Activated CD4-positive, CD25-positive, alpha-beta regulatory T cell (primary cell): ENCODE measurements at places on chromosomes 5 and 9.

DNA sequence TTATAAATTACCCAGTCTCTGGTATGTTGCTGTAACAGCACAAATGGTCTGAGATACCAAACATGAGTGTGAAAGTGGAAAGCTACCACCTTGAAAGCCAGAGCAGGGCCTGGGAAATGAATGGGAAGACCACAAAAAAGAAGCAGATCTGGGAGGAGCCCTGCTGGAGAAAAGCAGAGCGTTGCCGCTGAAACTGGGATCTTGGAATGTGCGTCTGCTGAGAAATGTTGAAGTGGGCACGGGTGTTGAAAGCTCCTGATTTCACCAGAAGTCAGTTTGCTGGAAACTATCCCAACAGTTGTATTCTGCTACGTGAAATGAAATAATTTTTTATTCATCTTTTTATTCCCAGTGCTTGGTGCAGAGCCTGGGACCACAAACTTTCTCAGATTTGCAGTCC, 40.0 kb downstream of the NUDT12 start:
- DNase-seq, result no peak

- DNase-seq, result no peak
These were observed 214.3 kb upstream of the GRIA1 start for GRCh38 chr5:153276151-153276550.

GRCh38 chr5:143231416-143231815, 172.1 kb downstream of the NR3C1 start:
- DNase-seq, result no peak

DNA sequence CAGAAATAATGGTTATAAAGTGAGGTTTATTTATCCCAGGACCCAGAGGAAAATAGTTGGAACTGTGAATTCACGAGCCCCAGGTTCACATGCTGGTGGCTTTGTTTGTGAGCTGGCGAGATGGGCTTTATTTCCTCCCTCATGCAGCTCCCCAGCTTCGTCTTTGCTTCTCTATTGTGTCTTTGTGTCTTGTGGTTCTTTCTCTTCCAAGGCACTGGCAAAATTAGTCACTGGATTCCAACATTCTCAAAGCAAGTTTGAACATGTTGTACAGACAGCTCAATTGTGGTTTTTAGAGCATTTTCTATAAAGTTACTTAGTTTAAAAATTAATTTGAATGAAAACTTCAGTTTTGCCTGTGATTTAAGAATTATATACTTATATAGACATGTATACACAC, 7.2 kb downstream of the NDUFS6 start:
- DNase-seq, result no peak

DNA sequence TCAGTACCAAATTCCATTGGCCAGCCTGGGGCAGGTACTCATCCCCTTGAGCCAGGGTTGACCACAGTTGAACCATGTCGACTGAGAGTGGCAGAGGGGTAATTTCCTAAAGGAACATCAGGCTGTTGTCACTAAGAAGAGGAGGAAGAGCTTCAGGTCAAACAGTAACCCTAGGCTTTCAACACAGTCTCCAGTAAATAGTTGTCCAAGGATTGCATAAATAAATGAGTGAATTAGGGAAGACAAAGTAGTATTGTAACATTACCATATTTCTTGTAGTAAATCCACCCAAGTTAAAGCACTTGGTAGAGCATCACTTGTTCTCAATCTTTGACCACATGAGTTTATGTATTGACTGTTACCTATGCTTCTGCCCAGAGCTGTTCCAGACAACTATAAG, 7.4 kb downstream of the PSAT1 start:
- DNase-seq, result no peak

GRCh38 chr9:33227741-33228140, 12.2 kb upstream of the SPINK4 start:
- no peak for DNase-seq

GRCh38 chr5:54695198-54695966, 177.8 kb downstream of the SNX18 start:
- no peak for DNase-seq

GRCh38 chr9:112377684-112378327, 2.1 kb upstream of the HSDL2 start:
- no peak for DNase-seq

- no peak for DNase-seq
These were observed 18.7 kb downstream of the ELL2 start for GRCh38 chr5:95942968-95943367.

- no peak for DNase-seq
These were observed 106.1 kb downstream of the UBAP2 start for GRCh38 chr9:33942471-33943083.

GRCh38 chr9:36113999-36114398, 22.5 kb upstream of the GLIPR2 start:
- no peak for DNase-seq

DNA sequence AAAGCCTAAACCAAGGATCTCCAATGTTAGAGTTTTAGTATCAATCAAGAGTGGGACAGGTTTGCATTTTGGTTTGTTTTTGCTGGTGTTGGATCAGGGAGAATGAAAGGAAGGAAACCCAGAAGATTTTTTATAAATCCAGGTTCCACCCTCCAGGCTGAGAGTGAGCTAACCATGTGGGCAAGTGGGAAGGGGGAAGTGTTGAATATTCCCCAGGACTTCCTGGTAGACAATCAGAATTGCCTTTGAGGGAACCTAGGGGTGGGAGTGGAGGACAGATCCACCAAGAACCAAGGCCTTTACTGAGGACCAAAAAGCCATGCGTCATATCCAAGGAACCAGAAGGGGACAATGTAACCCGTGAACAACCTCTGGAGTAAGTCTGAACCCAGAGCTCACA, 33.5 kb upstream of the PIK3R1 start:
- no peak for DNase-seq

- no peak for DNase-seq
These were observed 20.5 kb upstream of the TTLL11 start for GRCh38 chr9:122113574-122113973.

- DNase-seq, result no peak
These were observed 7.5 kb downstream of the TRIM41 start for GRCh38 chr5:181230551-181230950.

DNA sequence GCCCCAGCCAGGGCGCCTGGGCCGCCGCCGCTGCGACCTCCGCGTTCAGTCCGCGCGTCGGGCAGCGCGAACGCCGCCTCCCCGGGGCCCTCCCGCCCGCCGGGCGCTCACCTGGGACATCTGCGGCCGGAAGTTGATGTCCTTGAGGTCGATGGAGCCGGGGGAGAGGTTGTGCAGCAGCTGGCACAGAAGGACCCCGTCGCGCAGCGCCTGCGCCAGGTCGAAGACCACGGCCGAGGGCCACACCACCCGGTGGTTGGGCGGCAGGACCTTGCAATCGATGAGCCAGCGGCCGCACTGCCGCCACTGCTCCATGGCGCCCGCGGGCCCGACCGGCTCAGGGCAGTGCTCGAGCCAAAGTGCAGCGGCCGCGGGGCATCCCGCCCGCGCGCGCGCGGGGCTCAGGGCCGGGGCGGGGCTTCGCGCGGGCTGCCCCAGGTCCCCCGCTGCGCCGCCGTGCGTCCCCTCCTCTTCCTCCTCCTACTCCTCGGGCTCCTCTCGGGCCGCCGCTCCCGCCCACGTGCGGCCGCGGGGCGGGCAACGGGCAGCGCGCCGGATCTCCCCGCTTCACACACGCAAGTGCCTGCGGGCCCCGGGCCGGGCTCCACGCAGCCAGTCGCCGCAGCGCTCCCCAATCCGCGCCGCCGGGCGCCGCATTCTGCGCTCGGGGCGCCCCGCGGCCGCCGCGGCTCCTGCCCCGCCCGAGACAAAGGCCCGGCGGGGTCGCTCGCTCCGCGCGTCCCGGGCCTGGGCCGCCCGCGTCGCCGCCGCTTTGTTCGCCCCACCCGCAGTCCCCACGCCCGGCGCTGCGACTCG, at the start of gene VAV2:
Gene VAV2, minus strand, starts transcription at position 361 of the 816 bp plus-strand sequence. Its CDS starts 46 bp downstream, at position 315.
- DNase-seq, result no peak

GRCh38 chr9:18985464-18985951, 47.5 kb downstream of the SAXO1 start:
- DNase-seq, result no peak

GRCh38 chr5:55973296-55973695, 21.5 kb downstream of the IL6ST start:
- DNase-seq, result no peak

DNA sequence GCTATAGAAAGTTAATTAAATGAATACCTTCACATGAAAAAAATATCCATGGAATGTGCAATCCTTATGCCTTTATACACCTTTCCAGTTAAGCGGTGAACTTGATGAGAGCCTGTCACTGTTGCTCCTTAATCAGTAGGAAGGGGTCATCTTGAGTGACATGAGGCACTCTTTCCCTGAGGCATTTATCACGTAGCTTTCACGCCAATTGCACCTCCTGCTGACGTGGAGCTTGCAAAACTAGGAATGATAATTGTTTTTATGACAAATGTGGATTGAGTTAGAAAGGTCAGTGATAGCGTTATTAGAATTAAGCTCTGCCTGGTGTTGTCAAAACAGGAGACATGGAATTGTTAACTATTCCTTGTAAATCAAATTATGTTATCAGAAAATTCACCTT, 79.7 kb downstream of the SLF1 start:
- no peak for DNase-seq

- no peak for DNase-seq
These were observed 73.6 kb upstream of the ALDH1B1 start for GRCh38 chr9:38318759-38319495.

DNA sequence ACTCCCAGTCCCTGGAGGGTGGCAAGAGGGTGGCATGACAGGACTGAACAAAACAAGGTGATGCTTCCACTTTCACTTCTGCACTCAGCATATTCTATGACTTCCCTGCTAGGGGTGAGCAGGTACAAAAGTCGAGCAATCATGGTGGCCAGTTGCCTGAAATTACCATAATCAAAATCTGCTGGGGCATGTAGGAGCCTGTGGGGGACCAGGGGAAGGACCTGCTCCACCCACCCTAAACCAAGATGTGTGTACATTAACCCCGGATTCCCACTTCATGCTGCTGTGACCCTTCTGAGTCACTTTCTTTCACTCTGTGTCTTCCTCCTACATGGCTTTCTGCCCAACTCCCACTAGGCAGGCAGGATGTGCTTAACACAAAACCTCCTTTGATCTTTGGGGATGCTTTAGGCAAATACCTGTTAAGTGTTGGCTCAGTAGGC, 73.3 kb upstream of the PHF24 start:
- no peak for DNase-seq

- DNase-seq, result no peak
These were observed 32.6 kb upstream of the ACO1 start for GRCh38 chr9:32351845-32352244.

DNA sequence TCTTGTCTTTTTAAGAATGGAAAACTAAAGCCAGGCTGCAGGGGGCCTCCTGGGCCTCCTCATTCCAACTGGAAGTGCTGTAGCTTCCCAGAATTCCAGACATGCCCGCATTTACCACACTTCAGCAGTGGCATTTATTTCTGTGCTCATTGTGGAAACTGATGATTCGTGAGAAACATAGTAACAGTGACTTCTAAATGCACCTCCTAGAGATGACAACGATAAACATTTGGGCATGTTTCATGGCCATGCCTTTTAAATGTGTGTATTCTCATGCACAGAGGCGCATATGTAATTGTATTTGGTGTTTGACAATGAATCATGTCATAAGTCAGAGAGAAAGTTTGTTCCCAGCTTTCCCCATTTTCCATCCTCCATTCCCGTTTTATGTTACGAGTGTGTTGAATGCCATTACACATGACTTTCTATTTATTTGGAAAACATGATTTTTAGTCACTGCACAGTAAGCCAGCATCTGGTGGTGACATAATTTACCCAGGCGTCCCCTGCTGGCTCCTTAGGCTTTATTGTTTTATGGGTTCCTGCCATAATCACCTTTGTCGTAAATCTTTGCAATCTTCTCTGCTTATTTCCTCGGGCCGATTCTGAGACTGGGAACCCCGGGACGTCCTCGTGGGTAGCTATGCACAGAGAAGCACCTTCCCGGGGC, 68.8 kb upstream of the FCN2 start:
- DNase-seq, result no peak

DNA sequence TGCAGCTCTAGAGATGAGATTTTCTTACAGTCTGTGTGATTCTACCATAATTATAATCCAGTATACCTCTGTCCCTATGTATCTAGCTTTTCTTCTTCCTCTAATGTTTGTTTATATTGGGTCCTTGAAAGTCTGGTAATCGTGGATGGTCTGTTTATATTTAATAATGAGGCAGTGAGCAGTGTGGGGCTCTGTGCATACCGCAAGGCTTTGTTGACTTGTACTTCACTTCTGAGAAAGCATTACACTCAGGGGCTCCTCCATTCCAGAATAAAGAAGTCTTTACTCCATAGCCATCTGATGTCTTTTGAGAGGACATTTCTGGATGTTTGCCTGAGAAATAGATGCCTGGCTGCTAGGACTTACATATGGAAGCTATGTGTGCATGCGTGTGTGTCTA, 4.5 kb upstream of the MPDZ start:
- no peak for DNase-seq

GRCh38 chr5:107652839-107653607, 17.7 kb downstream of the EFNA5 start:
- no peak for DNase-seq
